Stimulated activated CD4-positive, alpha-beta T cell treated with anti-CD3 and anti-CD28 coated beads, Interleukin-1b, Interleukin-23, amount 100 ng/mL, for 4 hours (primary cell): ENCODE measurements at places on chromosomes 6 and 20.

- no peak for DNase-seq
These were observed 30.7 kb upstream of the MC3R start for GRCh38 chr20:56217829-56218228.

GRCh38 chr6:164322533-164322932, 908.0 kb downstream of the QKI start:
- DNase-seq, result no peak

DNA sequence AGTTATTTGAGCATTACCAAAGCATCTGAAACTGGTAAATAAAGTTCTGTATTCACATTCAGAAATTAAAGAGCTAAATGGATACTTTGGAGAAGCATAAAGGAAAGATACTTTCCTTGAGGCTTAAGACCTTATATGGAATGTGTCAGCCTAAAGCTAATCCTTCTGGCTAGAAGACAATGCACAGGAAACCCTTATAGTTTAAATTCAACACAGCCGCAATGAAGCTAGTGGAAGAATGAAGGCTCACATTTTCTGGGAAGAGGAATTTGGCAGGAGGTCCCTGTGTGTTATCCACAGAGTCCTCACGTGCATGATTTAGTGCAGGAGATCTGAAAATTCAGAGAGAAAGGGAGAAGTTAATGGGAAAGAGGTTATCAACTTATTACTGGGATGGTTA, 21.5 kb upstream of the CHD6 start:
- no peak for DNase-seq

GRCh38 chr6:15713325-15713724, 50.5 kb upstream of the DTNBP1 start:
- DNase-seq, result no peak

DNA sequence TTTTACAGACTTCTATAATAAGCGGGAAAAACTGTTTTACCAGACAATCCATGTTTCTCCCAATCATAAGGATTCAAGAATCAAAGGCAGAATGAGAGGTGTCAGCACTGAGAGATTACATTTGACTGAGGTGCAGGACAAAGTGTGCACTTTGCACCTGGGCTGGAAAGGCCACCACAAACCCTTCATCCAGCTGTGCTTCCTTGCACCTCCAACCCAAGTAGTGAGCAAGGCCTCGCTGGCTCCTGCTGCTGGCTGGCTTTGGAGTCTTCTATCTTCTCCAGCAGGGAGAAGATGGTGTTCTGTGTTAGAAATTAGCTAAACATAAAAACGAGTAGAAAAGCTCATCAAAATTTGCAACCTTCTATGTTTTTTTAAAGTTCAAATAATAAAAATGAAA, 77.7 kb downstream of the CHD6 start:
- DNase-seq, result no peak
